ENCODE measurements at places on chromosomes 11 and 22.

DNA sequence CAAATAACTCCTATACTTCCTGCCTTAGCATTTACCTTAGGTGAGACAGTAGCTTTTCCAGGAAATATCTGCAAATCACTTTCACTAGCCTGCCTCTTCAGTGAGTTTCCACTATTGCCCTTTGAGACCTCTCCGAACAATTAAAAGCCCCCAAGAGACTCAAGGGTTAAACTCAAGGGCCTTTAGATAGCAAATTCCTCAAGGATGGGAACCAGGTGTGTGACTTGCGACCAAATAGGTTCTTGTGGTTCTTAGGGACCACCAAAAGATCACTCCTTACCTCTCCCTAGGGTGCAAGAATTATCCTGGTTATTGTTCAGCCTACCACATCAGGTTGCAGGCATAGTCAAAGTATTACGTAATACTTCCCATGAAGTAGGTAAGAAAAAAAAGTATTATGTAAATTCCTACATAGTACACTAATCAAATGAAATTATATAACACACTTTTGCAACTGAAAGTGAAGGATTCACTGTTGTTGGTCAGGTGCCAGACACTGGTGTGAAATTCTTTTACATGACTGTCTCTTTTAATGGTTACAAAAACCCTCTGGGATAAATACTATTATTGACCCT is 1.4 kb upstream of the RDX start:
- DNase-seq: no peak

- no peak for DNase-seq
Measured at GRCh38 chr22:42528591-42529307, 9.2 kb upstream of the RRP7A start.

DNA sequence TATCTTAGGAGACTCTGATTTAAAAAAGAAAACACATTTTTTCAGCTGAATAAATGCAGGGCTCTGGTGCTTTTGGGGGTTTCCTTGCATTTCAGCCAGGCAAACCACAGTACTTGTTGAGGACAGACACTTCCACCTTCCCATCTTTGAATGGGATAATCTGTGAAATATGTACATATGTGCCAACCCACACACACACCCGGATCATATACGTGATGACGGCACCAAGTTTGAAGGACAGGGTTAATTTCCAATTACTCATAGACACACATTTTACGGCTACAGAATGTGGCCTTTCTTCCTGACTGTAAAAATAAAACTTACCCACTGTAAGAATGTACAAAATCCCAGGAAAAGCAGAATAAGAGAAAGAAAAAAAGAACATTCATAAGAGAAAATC is 104.4 kb downstream of the MPPED2 start:
- DNase-seq: no peak

GRCh38 chr11:34178209-34178821 is 72.9 kb downstream of the NAT10 start:
- DNase-seq: no peak

GRCh38 chr11:11821899-11822298 is 19.9 kb upstream of the USP47 start:
- no peak for DNase-seq

DNA sequence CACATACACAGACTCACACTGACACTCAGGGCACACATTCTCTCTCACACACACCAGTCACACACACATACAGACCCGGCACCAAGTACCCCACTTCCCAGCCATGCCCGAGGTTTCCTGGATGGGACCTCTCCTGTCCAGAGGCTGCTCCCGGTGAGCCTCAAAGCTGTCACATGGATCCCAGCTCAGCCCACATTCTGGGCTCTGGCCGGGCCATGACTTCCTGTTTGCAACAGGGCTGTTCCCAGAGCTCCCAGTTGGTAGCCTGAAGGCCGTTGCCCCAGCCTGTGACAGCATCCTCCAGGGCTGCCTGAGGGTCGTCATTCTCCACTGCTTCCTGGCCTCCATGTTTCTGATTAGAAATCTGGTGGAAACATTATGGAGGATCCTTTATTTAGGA is 14.6 kb upstream of the CYP2D6 start:
- DNase-seq: no peak

GRCh38 chr11:1390569-1391164 is 933 bp downstream of the BRSK2 start:
- no peak for DNase-seq

- no peak for DNase-seq
Measured at GRCh38 chr11:12809864-12810567, 135.8 kb downstream of the TEAD1 start.

GRCh38 chr11:17230867-17231851 is 23.4 kb upstream of the PIK3C2A start:
- DNase-seq: peak; percentile 57

GRCh38 chr22:37273126-37273845 is 9.0 kb upstream of the CYTH4 start:
- DNase-seq: peak; percentile 29

GRCh38 chr11:4467811-4468606 is 14.4 kb upstream of the OR52K1 start:
- DNase-seq: no peak

GRCh38 chr11:57348636-57349313 is 10.6 kb downstream of the P2RX3 start:
- DNase-seq: no peak

- DNase-seq: no peak
Measured at GRCh38 chr11:69276165-69276564, 17.8 kb upstream of the MYEOV start.

DNA sequence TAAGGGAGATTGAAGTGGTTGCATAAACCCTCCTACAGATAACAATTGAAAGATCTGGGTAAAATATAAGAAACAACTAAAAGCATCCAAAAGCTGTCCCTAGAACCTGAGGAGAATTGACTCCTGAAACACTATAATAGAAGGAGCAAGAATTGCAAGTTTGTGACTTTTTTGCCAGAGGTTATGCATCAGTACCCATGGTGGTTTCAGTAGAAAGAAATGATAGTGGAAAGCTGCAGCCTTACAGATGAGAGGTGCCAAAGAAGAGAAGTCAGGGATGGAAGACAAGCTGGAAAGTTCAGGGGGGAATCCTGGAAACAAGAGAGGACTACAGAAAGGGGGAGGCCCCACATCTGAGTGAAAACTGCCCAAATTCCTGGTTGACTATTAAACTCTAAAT is 80.7 kb downstream of the PACS1 start:
- no peak for DNase-seq

DNA sequence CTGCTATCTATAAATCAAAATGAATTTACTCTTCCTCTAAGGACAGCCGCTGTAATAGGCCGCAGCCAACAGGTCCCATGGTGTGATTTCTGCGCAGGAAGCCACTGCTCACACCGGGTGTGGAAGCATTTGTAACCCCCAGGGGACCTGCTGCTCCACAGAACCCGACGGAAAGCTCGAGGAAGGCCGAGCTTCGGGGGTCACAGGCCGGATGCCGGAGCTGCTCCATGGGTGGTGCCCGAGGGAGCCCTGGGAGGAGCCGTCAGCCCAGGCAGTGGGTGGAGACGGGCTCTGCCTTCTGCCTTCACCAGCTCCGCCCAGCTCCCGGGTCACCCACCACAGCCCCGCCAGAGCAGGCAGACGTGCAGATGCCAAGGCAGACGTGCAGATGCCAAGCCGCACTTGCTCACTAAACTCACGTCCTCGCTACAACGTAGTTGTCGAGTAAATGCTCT is 63.5 kb downstream of the BRD1 start:
- no peak for DNase-seq

GRCh38 chr11:66864924-66865697 is 8.2 kb downstream of the LRFN4 start:
- DNase-seq: no peak

GRCh38 chr22:43188829-43189545 is 2.1 kb upstream of the TTLL12 start:
- no peak for DNase-seq

GRCh38 chr11:47467357-47467756 is 18.4 kb upstream of the RAPSN start:
- DNase-seq: no peak

DNA sequence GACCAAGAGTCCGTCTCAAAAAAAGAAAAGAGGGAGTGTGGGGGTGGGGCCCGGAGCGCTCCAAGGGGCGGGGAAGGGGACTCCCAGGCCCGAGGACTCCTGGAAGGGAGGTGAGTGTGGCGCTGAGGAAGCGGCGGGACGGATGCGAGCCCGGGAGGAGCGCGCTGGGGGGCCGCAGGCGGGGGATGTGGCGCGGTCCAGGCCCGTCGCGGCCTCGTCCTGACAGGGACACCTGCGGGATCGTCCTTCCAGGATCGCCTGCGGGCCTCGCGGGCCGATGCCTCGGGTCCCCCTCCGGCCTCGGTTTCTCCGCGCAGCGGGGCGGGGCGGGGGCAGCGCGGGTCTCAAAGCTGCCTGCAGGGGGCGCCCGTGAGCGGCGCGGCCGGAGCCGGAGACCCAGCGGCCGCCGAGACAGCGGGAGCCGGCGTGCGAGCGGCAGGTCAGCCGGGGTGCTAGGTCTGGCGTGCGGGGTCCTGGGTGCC is 3.8 kb upstream of the ADORA2A start:
- DNase-seq: peak; percentile 70

GRCh38 chr11:61617515-61617914 is 36.6 kb upstream of the SYT7 start:
- DNase-seq: no peak

DNA sequence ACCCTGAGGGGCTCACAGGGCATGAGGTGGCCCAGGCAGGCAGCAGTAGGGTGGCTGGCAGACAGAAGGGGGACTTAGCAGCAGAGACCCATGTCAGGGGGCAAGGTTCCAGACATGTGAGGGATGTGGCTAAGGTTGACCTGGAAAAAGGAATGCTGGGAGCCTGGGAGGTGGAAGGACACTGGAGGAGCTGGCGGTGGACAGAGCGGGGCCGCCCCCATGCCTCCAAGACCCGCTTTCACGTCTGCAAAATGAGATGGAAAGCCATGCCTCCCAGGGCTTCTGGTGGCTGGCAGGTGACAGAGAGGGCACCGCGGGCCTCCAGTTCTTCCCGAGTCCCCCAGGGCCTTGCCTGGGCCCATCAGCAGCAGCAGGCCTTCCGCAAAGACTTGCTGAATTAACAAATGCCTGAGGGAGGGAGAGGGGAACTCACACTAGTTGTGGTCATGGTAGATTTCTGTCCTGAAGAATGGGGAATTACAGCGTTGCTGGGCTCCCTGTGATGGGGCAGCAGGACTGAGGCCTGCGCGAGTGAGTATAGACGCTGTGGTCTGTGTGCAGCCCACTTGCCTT is 23.1 kb upstream of the SOX10 start:
- no peak for DNase-seq

GRCh38 chr11:80815752-80816453 is 1375.1 kb upstream of the TENM4 start:
- no peak for DNase-seq

DNA sequence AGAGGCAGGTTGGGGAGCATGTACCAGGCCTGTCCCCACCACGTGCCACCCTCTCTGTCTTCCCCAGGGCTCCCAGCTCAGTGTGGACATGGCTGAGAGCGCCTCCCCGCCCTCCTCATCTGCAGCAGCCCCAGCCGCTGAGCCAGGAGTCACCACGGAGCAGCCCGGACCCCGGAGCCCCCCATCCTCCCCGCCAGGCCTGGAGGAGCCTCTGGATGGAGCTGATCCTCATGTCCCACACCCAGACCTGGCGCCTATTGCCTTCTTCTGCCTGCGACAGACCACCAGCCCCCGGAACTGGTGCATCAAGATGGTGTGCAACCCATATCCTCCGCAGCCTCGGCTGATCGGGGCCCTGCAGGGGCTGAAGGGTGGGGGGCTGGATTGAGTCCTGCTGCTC is at the start of gene CACNA1I:
Gene CACNA1I (plus strand): TSS at position 89 of the 400 bp plus-strand sequence. CDS start 0 bp downstream, at position 89.
- no peak for DNase-seq

DNA sequence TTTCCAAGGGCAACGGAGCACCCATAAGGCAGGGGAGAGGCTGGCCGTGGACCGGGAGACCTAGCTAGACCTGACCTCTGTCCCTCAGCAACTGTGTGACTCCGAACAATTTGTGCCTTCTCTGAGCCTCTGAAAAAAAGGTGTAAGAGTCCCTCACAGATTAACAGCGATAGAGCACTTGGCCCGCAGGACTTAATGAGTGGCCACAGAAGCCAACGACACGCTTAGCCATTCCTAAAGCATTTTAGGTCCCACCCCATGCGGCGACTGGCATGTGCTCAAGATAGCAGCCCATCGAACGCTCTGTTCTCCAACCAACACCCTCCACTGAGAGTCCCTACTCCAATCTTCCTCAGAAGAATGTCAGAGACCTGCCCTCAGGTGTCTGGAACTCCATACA is 1.5 kb downstream of the SULT4A1 start:
- DNase-seq: no peak

DNA sequence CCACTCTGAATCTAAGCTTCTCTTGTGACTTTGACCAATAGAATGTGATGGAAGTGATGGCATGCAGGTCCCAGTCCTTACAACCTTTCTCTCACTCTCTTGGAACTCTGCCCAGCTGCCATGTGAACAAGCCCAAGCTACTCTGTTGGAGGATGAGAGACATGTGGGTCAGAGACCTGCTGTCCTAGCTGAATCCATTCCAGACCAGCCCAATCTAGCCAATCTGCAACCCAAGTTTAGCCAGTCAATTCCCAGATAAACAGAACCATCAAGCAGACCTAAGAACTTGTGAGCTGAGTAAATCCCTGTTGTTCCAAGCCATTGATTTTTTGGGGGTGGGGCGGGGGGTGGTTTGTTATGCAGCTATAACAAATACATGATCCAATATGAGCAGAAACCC is 69.2 kb upstream of the GRK3 start:
- DNase-seq: no peak

- DNase-seq: no peak
Measured at GRCh38 chr22:21626073-21626734, 3.6 kb downstream of the YDJC start.

DNA sequence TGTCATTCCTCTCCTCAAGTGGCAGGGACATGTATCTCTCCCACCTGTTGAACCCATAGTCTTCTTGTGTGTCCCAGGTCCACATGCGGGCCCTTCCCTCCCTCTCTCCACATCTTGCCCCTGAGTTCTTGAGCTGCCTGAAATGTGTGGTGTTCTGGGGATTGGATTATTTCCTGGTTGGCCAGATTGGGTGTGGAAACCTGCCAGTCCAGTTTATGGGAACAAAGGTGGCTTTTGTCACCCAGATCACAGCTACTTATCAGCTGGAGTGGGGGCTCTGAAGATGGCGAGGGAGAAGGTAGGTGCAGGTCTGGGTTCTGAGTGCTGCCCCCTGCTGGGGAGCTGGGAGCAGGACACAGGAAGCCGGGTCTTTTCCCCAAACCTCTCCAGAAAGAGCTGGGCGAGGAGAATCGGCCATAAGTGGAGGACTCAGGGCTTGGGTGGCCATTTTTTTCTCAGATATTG is 14.2 kb downstream of the DTX4 start:
- DNase-seq: peak; percentile 58

GRCh38 chr11:45079075-45079444 is 67.4 kb upstream of the PRDM11 start:
- no peak for DNase-seq

- no peak for DNase-seq
Measured at GRCh38 chr11:64536396-64536941, 54.6 kb upstream of the SLC22A12 start.

GRCh38 chr11:75160220-75160757 is 9.4 kb downstream of the SLCO2B1 start:
- DNase-seq: no peak
